ENCODE measurements at places on chromosomes 16 and 17. TPM values are rescaled to one million over a fixed set of nuclear protein-coding genes. Genes with fewer than 3 reads are reported as not detected.
A peak's percentile ranks its signal among the peaks of the same experiment; 100 is the strongest.

DNA sequence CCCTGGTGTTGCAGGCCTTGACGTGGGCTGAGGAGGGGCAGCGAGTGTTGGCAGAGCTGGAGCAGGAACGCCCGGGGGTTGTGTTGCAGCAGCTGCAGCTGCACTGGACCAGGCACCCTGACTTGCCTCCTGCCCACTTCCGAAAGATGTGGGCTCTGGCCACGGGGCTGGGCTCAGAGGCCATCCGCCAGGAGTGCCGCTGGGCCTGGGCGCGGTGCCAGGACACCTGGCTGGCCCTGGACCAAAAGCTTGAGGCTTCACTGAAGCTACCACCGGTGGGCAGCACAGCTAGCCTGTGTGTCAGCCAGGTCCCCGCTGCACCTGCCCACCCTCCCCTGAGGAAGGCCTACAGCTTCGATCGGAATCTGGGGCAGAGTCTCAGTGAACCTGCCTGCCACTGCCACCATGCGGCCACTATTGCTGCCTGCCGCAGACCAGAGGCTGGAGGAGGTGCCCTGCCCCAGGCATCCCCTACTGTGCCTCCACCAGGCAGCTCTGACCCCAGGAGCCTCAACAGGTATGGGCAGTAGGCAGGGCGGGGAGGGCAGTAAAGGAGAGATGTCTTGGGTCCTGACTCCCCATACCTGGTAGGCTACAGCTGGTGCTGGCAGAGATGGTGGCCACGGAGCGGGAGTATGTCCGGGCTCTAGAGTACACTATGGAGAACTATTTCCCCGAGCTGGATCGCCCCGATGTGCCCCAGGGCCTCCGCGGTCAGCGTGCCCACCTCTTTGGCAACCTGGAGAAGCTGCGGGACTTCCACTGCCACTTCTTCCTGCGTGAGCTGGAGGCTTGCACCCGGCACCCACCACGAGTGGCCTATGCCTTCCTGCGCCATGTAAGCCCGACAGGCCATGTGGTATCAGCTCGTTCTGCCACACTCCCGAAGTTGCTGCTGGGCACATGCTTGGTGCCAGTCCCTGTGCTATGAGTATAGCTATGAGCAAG, 5.6 kb downstream of the PLEKHG4 start:
- H3K4me3 ChIP-seq = no peak overlapping the region
- peak; percentile 43 for DNase-seq
- H3K4me1 ChIP-seq = peaks cover 3% of the 10 kb centered on the region
- no peaks in the 10 kb centered on the region for H3K36me3 ChIP-seq

DNA sequence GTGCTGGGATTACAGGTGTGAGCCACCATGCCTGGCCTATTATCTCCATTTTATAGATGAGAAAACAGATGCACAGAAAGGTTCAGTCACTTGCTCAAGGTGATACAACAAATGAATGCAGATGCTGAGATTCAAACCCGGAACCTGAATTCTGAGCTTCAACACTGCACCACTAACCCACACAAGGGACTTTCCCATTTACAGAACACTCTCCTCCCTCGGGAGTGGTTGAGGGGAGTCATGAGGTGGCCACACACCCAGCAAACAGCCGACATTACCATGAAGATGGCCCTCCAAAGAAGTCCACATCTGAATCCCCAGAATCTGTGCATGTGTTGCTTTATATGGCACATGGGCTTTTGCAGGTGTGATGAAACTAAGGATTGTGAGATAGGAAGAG, 9.1 kb downstream of the BCL7C start:
- peaks cover 5% of the 10 kb centered on the region for H3K4me1 ChIP-seq
- H3K27me3 ChIP-seq = no peaks in the 10 kb centered on the region
- DNase-seq = no peak
- H3K27ac ChIP-seq = no peak overlapping the region

DNA sequence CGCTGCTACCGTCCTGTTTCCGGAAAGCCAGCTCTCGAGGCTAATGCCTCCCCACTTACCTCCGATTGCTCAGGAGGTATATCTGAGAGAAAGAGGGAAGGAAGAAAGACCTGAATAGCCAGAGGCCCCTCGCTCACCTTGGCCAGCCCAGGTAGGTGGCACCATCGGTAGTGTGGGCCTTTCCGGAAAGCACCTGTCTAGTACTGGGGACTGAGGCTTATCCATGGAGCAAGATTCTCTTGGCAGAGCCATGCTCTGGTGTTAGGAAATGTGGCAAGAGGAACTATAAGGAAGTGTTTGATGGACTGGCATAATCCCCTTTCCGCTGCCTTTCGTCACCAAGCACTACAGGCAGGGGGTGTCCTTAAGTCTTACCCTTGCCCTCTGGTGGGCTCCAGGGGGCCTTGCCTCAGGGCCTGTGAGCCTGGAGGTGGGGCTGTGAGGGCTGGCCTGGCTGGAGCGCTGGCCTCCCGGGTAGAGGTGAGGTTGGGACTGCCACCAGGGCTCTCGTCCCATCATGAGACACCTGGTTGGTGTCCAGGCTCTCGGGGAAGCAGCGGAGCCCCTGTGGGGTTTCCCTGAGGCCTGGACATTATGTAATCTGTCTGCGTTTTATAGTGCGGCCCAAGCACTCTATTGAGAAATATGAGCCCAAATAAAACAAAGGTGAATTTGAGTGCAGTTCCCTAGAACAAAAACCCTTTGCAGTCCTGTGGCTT, 2.9 kb downstream of the CMIP start:
- peaks cover 17% of the 10 kb centered on the region for H3K4me1 ChIP-seq
- H3K36me3 ChIP-seq = no peaks in the 10 kb centered on the region
- H3K27ac ChIP-seq = no peak overlapping the region
- DNase-seq = no peak
- no peaks in the 10 kb centered on the region for H3K27me3 ChIP-seq

GRCh38 chr16:58211846-58212245, 13.9 kb upstream of the CSNK2A2 start:
- no peaks in the 10 kb centered on the region for H3K27me3 ChIP-seq
- H3K27ac ChIP-seq = no peak overlapping the region
- DNase-seq = no peak
- H3K4me3 ChIP-seq = no peak overlapping the region
- H3K4me1 ChIP-seq = no peaks in the 10 kb centered on the region
- no peaks in the 10 kb centered on the region for H3K36me3 ChIP-seq

DNA sequence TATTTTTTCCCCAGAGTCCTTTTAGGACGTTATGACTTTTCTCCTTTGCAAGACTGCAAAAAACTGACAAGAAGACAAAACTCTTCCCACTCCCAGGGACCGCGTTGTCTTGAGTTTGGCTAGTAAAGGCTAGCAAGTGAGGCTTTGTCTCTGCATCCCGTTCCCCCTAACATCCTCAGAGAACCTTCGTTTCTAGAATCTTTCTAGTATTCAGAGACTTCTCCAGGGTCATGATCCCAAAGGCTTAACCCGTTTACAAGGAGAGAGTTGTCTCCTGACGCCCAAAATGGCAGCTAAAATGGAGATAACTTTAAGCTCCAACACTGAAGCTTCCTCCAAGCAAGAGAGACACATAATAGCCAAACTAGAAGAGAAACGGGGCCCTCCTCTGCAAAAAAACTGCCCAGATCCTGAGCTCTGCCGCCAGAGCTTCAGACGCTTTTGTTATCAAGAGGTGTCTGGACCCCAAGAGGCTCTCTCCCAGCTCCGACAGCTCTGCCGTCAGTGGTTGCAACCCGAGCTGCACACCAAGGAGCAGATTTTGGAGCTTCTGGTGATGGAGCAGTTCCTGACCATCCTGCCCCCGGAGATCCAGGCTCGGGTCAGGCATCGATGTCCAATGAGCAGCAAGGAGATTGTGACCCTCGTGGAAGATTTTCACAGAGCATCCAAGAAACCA, 843 bp downstream of the ZNF174 start:
- no peaks in the 10 kb centered on the region for H3K27me3 ChIP-seq
- H3K4me1 ChIP-seq = peaks cover 12% of the 10 kb centered on the region
- H3K4me3 ChIP-seq = peak overlapping the region; percentile 98
- DNase-seq = peak; percentile 18
- peak overlapping the region; percentile 49 for H3K27ac ChIP-seq

The KIF18B gene
- 4.7 TPM for polyA plus RNA-seq

The GNGT2 gene
- 2.2 TPM for polyA plus RNA-seq

The SLX1A gene
- 10.4 TPM for polyA plus RNA-seq

DNA sequence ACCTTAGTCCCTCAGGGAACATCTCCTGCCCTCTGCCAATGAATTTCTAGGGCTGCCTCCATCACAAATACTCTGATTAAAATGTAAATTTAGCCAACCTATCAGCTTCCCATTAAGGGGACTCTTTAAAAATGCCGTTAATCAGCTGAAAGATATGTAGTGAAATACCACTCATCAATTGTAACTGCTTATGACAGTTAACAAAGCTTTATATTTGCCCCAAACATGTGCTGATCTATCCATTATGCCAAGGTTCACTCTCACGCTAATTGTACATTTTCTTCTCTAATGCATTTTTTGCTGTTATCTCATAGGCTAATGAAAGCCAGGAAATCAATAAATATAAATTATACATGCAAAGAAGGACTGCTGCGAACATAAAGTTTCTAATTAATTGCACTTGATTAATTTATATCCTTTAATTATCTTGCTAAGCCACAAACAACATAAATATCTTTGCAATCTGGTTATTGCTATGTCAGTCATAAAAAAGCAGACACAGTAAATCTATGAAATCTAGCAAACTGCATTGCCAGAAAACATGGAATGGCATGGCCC, 601.4 kb upstream of the SALL1 start:
- no peaks in the 10 kb centered on the region for H3K27me3 ChIP-seq
- no peak for DNase-seq
- no peaks in the 10 kb centered on the region for H3K36me3 ChIP-seq
- H3K4me3 ChIP-seq = no peak overlapping the region
- H3K4me1 ChIP-seq = no peaks in the 10 kb centered on the region

GRCh38 chr17:17149520-17150447, 56.3 kb downstream of the PLD6 start:
- H3K27me3 ChIP-seq = no peaks in the 10 kb centered on the region
- no peak for DNase-seq
- H3K4me1 ChIP-seq = peaks cover 22% of the 10 kb centered on the region
- no peak overlapping the region for H3K4me3 ChIP-seq
- no peak overlapping the region for H3K27ac ChIP-seq

- no peak overlapping the region for H3K4me3 ChIP-seq
- DNase-seq = peak; percentile 43
- H3K36me3 ChIP-seq = no peaks in the 10 kb centered on the region
- no peak overlapping the region for H3K27ac ChIP-seq
These were observed 58.4 kb downstream of the TOM1L2 start for GRCh38 chr17:17913695-17914332.
